ENCODE measurements at places on chromosomes 5 and 9.

GRCh38 chr5:181170996-181171395 is 23.6 kb downstream of the OR2V2 start:
- DNase-seq, result peak; percentile 39

DNA sequence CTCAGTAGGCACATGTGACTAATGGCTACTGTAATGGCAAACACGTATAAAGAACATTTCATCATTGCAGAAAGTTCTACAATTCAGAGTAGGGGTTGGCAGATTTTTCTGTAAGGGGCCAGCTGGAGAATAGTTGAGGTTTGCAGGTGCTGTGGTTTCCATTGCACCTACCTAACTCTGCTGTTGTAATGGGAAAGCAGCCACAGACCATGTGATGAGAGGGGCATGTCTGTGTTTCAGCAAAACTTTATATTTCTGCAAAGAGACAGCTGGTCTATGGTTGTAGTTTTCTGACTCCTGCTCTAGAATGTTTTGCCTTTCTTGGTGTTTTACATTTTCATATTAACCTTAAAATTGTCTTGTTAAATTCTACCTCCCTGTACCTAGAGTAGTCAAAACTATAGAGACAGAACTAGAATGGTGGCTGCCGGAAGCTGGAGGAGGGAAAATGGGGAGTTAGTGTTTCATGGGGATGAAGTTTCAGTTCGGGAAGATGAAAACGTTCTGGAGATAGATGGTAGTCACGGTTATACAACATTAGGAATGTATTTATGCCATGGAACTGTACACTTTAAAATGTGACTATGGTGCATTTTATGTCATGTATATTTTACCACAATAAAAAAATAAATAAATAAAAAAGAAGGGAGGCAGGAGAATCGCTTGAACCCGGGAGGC is 44.3 kb downstream of the NUP214 start:
- DNase-seq, result no peak

GRCh38 chr9:113999256-114000062 is 78.6 kb downstream of the AMBP start:
- DNase-seq, result peak; percentile 53

GRCh38 chr9:105930011-105930627 is 235.8 kb downstream of the TMEM38B start:
- no peak for DNase-seq

DNA sequence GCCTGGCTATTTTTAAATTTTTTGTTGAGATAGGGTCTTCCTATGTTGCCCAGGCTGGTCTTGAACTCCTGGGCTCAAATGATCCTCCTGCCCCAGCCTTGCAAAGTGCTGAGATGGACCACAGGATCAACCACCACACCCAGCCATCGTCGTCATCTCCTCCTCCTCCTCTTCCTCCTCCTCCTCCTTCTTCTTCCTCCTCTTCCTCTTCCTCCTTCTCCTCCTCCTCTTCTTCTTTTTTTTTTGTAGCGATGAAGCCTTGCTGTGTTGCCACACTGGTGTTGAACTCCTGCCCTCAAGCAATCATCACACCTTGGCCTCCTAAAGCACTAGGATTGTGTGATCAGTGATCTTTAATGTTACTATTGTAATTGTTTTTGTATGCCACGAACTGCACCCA is 49.4 kb upstream of the ERBIN start:
- DNase-seq, result no peak

GRCh38 chr5:59559847-59560246 is 333.7 kb downstream of the PDE4D start:
- no peak for DNase-seq

DNA sequence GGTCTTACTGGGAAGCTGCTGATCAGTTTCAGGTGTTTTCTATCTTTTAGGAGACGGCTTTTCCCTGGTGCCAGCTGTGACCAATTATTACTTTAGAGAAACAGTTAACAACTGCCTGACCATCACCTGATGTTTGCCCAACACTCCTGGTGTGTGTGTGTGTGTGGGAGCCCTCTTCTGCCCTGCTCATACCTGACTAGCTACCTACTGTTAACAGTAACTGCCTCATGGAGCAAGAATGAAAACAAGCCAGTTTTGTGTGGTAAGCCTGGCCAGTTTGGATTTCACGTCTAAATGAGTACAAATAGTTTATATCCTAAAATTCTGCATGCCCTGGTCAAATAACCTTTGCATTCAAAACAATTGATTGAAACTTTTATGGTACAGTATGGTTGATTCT is 46.1 kb upstream of the RIOK2 start:
- no peak for DNase-seq

- no peak for DNase-seq
Observed at GRCh38 chr5:149073213-149073612, 10.4 kb upstream of the SH3TC2 start.

DNA sequence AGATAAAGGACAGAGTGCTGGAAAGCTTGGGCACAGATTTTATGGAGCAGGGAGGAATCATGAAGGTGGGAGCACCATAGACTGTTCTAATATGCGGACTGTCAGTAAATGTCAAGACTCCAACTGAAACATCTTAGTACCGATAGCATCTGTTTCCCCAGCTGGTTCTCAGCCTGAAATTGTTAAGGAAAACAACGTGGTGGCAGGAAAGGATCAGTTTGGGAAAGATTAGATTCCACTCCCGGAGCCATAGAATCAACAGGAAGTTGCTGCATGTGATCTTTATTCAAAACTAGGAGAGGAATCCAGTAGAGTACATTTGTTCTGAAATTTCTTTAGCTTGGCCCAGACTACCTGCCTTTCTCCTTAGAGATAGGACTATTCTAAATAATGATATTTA is 559.1 kb downstream of the CSNK1G3 start:
- no peak for DNase-seq

DNA sequence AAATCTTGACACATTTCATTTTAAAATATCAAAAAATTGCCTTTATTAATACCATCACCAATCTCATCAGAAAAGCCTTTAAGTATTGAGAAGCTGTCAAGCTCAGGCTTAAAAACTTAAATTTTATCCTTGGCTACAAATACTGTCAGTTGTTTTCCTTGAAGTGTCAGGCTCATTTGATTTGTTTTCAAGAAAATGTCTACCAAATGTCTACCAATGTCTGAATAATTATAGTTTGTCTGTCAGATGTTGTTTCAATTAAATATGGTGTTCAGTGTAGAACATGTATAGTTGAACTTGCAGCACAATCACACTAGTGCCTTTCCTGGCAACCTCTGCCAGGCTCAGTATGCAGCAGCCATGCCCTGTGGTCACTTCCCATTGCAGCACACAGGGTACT is 455.2 kb upstream of the ADAMTS16 start:
- no peak for DNase-seq

Measured in activated effector memory CD4-positive, alpha-beta T cell treated with anti-CD3 and anti-CD28 coated beads, Interleukin-2, amount 50 U/mL, for 16 hours (primary cell).